ENCODE measurements at places on chromosomes 7 and 10. TPM values are rescaled to one million over a fixed set of nuclear protein-coding genes. Genes with fewer than 3 reads are reported as not detected.

OR2A5 gene
- not detected for total RNA-seq

PARP12 gene
- 33.0 TPM for total RNA-seq

DNA sequence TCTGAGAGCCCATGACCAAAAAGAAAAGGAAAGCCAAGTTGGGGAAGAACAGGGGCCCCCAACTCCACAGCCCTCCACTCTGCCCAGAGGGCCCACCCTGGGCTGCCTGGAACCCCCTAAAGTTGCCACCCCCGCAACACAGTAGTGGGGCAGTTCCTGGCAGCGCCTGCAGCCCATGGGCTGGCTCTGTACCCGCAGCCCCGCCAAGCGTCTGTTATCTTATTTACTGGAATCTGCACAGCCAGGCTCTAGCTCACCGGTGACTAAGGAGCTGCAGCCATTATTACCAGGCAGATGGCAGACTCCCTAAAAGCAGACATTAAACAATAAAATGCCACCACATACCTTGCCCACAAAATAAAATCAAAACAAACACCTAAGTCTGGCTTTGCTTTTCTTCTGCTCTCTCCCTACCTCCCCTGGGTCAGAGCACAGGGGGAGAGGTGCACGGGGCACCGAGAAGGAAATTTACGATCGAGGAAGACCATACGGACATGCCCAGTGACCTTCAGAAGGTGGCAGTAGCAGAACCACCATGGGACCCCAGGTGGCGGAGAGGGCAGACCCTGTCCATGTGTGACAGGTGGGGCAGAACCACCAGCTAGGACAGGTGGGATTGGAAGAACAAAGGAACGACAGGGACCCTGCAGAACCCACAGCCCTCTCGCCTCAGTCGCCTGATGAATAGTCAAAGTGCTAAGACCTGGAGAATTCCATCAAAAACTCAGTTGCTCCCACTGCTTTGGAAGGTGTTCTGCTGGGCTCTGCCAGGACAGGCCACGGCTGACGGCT, 66.3 kb downstream of the PRKAG2 start:
- DNase-seq, result no peak

- no peak for DNase-seq
Measured at GRCh38 chr7:13016592-13017332, 329.3 kb downstream of the ARL4A start.

DNA sequence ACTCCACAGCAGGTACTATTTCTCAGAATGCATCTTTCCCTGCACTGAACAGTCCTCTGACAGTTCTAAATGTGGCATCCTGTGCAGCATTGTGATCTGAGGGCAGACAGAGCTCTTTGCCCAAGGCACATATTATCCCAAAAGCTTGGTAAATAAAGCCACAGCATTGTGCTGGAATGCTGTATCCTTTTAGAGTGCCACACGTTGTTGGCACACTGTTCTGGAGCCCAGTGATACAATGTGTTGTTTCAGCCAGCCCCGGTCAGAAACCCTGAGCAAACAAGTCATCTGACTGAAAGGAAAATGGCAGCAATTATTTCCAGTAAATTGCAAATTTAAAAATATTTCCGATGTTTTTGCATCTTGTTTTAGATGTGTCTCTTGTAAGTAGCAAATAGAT, 45.4 kb downstream of the NAMPT start:
- DNase-seq, result no peak

FANK1 gene
- 2.0 TPM for total RNA-seq

NPFFR1 gene
- 0.05 TPM for total RNA-seq

- no peak for DNase-seq
Measured at GRCh38 chr7:94907811-94908322, 473 bp downstream of the PPP1R9A start.

- no peak for DNase-seq
Measured at GRCh38 chr10:117488004-117488403, 54.5 kb upstream of the EMX2 start.

DNA sequence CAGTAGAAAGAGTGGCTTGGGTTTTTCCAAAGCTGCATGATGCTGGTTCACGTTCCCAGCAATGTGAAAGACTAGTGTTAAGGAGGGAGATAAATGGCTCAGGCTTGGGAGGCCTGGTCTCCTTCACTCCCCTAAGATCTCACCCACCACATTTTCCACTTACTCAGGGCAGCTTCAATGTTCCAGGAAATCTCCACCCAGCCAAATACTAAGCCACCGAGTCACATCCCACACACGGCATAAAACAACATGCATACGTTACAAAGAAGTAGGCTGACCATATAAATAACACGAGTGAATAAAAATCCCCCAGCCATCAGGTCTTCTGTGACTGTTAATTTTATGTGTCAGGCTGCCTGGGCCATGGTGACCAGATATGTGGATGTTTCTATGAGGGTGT, 303.5 kb downstream of the SFMBT2 start:
- no peak for DNase-seq

- DNase-seq, result no peak
Measured at GRCh38 chr7:44838751-44839150, 9.1 kb downstream of the H2AZ2 start.

GRCh38 chr7:50068850-50069551, 24.0 kb downstream of the ZPBP start:
- DNase-seq, result peak; percentile 76

DPYSL4 gene
- 1.7 TPM for total RNA-seq

CYP2C9 gene
- not detected for total RNA-seq

DNA sequence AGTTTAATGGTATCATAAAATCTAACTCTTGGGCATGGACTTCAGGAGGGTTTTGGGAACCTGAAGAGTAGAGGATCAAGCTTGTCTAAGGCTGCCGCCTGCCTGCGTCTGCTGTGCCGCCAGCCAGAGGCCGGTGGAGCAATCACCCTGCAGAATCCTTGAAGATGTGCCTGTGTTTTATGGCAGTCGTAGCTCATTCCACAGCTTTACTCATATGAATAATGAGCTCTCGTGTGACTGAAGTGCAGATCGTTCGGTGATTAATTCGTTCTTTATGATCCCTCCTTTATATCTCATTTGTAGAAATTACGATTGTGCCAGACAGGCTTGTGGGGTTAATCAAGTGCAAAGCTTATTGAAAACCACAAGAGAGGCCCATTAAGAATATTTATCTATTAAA, 100.8 kb downstream of the ACTR3B start:
- DNase-seq, result no peak

GRCh38 chr7:132485136-132485535, 91.1 kb downstream of the PLXNA4 start:
- DNase-seq, result no peak

GRCh38 chr7:141742229-141742628, 4.1 kb downstream of the SSBP1 start:
- no peak for DNase-seq

GRCh38 chr10:43108951-43109350, 29.3 kb upstream of the CSGALNACT2 start:
- DNase-seq, result no peak

NUTM2D gene
- total RNA-seq, result 1.5 TPM

Data from urinary bladder (tissue), 4 donors.